ENCODE measurements at places on chromosomes 12 and 14.

- peak; percentile 97 for DNase-seq
Observed at GRCh38 chr12:121888478-121889273, at the start of gene PSMD9. Gene PSMD9 (plus strand): TSS chr12:121888790. CDS start chr12:121888857, 67 bp downstream.

DNA sequence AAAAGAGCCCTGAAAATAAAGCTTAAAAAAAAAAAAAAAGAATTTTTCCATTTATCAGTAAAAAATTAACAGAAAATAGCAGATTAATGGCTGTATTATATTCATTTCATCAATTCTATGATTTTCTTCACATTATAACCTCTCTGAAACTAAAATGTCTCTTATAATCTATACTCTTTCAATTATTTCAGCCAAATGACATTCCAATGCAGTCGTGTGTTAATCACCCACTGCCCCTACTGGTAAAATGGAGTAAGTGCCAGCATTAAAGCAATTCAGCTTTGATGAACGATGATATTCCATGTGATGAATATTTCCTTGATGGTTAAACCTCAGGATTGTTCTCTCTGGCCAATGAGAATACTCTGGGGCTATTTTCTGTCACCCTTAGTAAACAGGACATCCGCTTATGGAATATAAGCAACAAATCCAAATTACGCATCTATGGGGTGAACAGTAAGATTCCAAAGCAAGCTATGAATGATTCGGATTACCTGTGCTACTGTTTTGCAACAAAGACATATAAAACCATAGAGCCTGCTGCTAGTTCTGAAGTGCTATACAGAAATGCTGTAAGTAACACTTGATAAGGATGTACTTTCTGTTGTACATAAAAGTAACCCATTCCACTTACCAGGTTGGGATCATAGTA is 20.3 kb upstream of the SYCP3 start:
- no peak for DNase-seq

GRCh38 chr12:67854351-67854750 is 134.9 kb upstream of the IFNG-AS1 start:
- no peak for DNase-seq

GRCh38 chr12:60921541-60921940 is 1325.7 kb downstream of the SLC16A7 start:
- no peak for DNase-seq

DNA sequence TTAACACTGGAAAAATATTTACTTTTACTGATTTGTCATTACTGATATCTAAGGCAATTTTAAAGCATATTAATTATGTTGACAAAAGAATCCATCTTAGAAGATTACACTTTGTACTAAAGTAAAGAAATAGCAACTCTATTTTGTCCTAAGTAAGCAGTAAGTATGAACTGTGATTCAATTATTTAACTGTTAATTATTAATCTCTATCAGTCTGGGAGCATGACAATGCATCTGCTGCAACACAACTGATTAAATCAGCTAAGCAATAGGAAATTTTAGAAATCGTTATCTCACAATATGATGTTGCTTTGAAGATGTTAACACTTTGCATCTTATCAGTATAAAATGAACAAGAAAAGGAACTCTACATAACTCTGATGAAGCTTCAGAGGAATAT is 172.3 kb downstream of the DPY19L2 start:
- no peak for DNase-seq

- DNase-seq: no peak
Observed at GRCh38 chr12:120761519-120761934, 35.9 kb downstream of the ACADS start.

DNA sequence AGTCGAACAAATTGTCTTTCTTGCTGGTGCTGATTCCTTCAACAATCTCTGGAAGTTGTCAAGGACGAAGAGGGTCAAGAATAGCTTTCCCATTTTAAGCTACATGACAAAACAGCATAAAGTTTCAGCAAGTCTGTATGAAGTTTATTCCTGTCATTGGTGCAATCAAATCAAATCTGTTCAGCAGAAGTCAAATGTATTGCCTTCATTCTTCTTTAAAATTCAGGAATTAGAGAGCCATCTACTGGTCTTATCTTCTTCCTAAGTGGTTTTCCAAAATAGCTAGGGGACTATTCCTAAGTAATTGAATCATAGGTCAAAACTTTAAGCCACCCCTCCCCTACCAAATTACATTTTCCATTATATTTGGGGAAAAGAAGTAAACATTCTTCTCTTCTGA is 990.2 kb downstream of the GALC start:
- DNase-seq: no peak

- no peak for DNase-seq
Observed at GRCh38 chr14:21210023-21210422, 54.2 kb upstream of the OR5AU1 start.

GRCh38 chr14:61644834-61645233 is 50.5 kb upstream of the HIF1A start:
- DNase-seq: no peak

- DNase-seq: no peak
Observed at GRCh38 chr14:20970647-20970982, 15.3 kb downstream of the RNASE2 start.

DNA sequence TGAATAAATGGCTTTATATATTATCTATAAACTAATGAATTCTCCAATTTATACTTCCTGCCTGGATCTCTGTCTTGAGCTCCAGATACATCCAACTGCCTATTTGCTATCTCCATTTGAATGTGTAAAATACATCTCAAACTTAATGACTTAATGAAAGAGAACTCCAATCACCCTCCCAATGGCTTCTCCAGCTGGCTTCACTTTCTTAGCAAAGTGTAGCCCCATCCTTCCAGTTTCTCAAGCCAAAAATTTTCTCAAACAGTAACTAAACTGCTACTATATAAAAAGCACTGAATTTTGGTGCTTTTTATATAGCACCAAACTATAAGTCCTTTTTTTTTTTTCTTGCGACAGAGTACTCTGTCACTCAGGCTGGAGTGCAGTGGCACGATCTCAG is 2.6 kb downstream of the CRY1 start:
- no peak for DNase-seq

- no peak for DNase-seq
Observed at GRCh38 chr14:61101803-61102548, 120.9 kb downstream of the SLC38A6 start.

DNA sequence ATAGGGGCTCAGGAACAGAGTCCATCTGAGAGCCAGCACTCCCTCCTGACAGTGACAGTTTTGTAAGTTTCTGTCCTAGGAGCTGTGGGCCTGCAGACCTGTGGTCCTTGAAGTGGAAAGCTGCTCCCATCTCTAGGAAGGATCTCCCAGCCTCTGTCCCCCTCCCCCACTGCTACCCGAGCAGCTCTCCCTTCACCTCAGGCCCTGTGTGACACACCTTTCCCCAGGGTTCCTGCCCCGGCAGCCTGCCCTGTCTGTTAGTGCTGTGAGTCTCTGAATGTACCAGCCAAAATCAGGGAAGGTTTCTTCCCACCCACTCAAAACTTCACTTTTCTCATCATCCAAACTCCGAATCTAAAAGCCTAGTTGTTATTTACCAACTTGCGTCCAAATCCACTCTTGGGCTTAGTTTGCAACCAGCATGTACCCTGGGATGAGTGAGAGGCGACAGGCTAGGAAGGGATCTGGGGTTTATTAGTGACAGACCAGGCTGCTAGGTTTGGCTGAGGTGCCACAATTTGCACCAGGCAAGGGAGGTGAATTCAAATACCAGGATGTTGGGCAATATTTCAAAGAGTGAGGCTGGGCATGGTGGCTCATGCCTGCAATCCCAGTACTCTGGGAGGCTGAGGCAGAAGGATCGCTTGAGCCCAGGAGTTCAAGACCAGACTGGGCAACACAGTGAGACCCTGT is 39.9 kb downstream of the NINJ2 start:
- no peak for DNase-seq

- no peak for DNase-seq
Observed at GRCh38 chr12:95201056-95201670, 16.1 kb downstream of the FGD6 start.

DNA sequence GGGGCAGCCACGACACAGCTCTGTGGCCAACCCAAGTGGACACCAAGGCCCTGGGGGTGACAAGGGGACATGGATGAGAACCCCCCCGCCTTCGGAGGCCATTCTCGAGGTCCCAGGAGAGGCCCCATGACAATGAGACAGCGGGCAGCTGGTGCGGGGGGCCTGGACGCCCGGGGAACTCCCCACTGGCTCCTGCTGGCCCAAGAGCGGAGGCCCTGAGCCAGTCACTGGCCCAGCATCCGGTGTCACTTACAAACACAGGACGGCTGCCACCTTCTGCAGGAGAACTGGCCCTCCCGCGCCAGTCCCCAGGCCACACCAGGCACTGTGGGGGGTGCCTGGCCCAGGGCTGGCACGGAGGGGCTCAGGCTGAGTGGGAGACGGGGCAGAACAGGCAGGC is 51.4 kb downstream of the NCOR2 start:
- no peak for DNase-seq

DNA sequence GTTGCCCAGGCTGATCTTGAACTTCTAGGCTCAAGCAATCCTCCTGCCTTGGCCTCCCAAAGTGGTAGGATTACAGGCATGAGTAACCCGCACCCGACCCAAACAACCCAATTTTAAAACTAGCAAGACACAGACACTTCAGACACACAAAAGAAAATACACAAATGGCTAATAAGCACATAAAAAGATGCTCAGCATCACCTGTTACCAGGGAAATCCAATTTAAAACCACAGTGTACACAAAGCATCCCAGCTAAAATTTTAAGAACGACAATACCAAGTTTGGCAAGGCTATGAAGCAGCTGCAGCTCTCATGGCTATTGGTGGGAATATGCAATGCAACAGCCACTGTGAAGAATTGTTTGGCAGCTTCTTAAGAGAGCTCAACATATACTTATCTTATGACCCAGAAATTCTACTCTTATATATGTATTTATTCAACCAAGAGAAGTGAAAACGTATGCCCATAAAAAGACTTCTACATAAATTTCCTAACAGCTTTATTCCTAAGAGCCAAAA is 42.0 kb downstream of the BDKRB1 start:
- no peak for DNase-seq

GRCh38 chr12:131912518-131913274 is 16.4 kb upstream of the PUS1 start:
- peak; percentile 94 for DNase-seq

DNA sequence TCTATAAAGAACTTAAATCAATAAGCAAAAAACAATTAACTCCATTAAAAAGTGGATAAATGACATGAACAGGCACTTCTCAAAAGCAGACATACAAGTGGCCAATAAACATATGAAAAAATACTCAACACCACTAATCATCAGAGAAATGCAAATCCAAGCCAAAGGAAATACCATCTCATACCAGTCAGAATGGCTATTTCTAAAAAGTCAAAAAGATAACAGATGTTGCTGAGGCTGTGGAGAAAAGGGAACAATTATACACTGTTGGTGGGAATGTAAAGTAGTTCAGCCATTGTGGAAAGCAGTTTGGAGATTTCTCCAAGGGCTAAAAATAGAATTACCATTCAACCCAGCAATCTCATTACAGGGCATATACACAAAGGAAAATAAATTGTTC is 234.5 kb upstream of the PLXNC1 start:
- no peak for DNase-seq

- no peak for DNase-seq
Observed at GRCh38 chr14:69617796-69618195, 6.4 kb downstream of the SUSD6 start.

DNA sequence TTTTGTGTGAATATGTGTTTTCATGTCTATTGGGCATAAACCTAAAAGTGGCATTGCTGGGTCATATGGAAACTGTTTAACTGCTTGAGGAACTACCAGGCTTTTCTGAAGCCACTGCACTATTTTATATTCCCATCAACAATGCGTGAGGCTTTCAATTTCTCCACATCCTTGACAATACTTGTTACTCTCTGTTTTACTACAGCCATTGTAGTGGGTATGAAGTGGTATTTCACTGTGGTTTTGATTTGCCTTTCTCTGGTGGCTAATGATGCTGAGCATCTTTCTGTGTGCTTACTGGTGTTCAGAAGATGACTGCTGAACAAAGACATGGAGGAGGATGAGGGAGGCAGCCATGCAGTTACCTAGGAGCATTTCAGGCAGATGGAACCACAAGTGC is 13.2 kb upstream of the TDG start:
- DNase-seq: no peak

DNA sequence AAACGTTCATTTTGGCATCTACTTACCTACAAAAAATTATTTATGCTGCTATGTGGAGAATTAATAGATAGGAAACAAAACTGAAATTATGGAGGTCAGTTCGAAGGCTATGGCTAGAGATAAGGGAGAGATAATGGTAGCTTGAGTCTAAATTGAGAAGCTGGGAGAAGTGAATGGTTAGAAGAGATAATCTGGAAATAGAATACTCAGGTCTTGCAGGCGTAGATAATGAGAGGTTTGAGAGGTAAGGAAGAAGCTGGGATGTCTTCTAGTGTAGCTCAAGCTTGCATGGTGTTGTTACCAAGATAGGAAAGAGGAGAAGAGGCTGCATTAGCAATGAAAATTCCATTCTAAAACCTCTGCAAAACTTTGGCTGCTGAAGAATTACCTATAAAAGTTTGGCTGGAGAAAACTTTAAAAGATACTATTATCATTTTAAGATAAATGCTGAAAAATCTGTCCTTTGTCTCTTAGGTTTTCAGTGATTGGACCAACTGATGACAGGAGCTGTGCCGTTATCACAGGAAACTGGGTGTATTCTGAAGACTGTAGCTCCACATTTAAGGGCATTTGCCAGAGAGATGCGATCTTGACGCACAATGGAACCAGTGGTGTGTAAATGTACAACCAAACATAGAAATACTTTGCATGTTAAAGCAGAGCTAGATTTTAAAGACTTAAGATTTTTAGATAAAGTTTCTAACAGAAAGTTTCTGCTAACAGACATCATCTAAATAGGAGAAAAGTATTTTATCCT is 14.1 kb downstream of the KLRF2 start:
- DNase-seq: no peak

- no peak for DNase-seq
Observed at GRCh38 chr12:86293682-86294240, 37.6 kb upstream of the MGAT4C start.

- peak; percentile 93 for DNase-seq
Observed at GRCh38 chr12:104958001-104958804, at the start of gene SLC41A2. Gene SLC41A2 (minus strand): TSS chr12:104958290. CDS start chr12:104928527, 29,763 bp downstream.

GRCh38 chr14:101131451-101131916 is 228.0 kb upstream of the RTL1 start:
- DNase-seq: no peak

GRCh38 chr14:74511966-74512830 is 18.6 kb downstream of the ISCA2 start:
- peak; percentile 51 for DNase-seq

DNA sequence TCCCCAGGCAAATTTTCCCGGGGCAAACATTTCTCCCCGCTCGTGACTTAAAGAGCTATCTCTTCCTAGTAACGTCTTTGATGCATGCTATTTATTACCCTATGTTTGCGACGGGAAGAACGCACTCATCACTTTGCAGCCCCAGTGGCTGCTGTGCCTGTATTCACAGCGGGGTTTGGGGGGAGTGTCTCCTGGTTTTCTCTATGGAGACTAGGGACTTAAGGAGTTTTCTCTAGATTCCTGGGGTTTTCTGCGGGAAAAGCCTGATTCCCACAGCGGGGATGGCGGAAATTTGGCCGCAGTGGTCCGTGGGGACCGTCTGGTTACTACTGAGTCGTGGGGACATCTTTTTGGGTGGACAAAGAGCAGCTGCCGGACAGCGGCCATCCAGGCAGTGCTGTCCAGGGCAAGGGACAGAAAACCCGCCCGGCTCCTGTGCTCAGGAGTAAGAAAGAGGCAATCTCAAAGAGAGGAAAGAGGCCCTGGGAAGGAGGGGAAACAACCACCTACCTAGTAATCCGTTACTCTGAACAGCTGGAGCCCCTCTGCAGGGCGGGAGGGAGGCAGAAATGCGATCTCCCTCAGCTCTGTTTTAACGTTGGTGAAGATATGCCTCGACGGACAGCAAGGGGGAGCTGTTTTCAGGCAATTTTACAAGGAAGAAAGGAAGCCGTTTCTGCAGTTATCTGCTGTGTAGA is 771 bp upstream of the AVPR1A start:
- peak; percentile 27 for DNase-seq
